ENCODE measurements at places on chromosomes 6 and 20.

DNA sequence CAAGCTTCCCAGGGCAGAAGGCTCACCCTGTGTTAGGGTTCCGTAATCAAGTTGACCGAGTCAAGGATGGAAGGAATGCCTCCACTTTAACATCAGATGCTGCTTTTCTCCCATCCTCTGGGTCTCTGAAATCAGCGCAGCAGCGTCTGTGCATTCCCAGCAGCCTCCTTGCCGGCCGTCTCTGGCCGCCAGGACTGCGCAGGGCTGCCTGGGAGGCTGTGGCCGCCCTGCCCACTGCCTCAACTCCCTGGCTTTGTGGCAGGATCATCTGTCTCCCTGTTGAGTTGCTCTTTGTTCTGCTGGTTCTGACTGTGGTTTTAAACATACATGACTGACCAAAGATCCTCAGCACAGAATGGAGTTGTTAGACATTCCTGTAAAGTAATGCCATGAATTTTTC is 56.5 kb downstream of the DLL1 start:
- DNase-seq = no peak

DNA sequence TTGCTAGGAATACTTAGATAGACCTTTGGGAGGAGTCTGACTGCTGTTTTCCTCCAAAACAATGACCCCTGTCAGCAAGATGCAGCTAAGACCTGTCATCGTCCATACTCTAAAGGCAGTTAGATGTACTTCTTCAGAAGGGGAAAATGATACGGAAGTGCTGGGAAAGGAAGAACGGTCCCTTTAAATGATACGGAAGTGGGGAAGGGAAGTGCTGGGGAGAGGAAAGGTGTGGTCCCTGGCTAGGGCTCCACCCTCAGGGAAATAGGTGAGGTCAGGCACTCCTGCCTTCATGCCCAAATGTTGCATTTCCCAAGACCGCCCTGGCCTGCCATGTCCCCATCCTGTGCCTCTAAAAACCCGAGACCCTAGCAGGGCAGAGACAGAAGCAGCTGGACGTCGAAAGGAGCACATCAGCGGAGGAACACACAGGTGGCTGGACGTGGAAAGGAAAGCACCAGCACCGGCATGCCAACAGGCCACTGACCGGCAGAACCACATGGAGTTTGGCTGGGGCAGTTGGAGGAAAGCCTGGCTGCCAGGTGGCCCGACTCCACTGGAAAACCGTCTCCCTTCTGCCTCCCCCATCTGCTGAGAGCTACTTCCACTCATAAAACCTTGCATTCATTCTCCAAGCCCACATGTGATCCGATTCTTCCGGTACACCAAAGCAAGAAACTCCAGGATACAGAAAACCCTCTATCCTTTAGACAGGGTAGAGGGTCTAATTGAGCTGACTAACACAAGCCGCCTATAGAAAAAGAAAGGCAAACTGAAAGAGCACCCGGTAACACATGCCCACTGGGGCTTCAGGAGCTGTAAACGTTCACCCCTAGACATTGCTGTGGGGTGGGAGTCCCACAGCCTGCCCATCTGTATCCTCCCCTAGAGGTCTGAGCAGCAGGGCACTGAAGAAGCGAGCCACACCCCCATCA is 94.6 kb downstream of the FAXC start:
- DNase-seq = no peak

- no peak for DNase-seq
Measured at GRCh38 chr6:137957471-137957870, 90.4 kb downstream of the TNFAIP3 start.

GRCh38 chr20:47727170-47727880 is 58.0 kb downstream of the SULF2 start:
- no peak for DNase-seq

- DNase-seq = no peak
Measured at GRCh38 chr6:88565836-88566235, 397.6 kb downstream of the RNGTT start.

DNA sequence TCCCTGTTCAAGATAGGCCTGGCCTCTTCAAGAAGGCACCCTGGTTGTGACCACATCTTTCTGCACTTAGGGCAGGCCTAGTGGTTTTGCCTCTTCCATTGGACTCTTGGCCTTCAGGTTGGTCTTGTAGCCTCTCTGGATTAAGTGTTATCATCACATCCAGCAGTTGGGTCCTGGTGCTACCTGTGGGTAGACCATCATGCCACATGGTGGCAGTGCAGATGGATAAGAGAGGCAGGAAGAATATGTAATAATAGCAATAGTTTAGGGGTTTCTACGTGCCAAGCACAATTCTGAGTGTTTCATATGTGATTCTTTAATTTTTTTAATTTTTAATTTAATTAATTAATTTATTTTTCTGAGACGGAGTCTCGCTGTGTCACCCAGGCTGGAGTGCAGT is 28.5 kb upstream of the SNRPB2 start:
- no peak for DNase-seq

- DNase-seq = no peak
Measured at GRCh38 chr6:127514179-127514772, 4.9 kb downstream of the MTCL3 start.

- no peak for DNase-seq
Measured at GRCh38 chr6:105121981-105122380, 57.8 kb downstream of the POPDC3 start.

DNA sequence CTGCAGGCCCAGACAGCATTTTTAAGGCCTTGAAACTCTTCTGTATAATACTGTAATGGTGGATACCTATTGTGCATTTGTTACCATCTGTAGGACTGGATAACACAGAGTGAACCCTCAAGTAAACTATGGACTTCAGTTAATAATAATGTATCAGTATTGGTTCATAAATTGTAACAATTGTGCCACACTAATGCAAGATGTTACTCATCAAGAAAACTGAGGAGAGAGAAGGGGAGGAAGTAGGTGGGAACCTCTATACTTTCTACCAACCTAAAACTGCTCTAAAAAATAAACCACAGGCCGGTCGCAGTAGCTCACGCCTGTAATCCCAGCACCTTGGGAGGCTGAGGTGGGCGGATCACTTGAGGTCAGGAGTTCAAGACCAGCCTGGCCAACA is 10.8 kb downstream of the MAPK13 start:
- DNase-seq = no peak

DNA sequence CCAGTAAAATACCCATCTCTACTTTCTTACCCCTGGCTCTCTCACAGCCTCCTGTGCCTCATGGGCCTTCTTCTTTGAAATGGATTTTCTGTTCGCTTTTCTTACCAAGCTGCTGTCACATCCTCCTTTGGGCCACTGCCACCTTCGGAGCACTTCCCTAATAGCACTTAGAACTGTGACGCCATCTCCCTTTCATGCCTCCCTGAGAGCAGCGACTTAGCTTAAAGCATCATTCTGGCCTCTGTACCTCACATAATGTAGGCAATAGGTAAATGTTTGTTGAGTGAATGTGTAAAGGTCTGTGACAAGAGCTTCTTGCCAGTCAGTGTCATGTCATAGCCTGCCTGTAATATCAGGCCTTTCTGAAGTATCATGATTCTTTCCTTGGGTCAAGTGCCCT is 78.8 kb downstream of the ADGRG6 start:
- no peak for DNase-seq

GRCh38 chr20:31548820-31549512 is 34.7 kb downstream of the HM13 start:
- no peak for DNase-seq
